Activated T-helper 9 cell treated with anti-CD3 and anti-CD28 coated beads, Interleukin-2, amount 50 U/mL, for 16 hours (primary cell): ENCODE measurements at places on chromosomes 7 and 10.

DNA sequence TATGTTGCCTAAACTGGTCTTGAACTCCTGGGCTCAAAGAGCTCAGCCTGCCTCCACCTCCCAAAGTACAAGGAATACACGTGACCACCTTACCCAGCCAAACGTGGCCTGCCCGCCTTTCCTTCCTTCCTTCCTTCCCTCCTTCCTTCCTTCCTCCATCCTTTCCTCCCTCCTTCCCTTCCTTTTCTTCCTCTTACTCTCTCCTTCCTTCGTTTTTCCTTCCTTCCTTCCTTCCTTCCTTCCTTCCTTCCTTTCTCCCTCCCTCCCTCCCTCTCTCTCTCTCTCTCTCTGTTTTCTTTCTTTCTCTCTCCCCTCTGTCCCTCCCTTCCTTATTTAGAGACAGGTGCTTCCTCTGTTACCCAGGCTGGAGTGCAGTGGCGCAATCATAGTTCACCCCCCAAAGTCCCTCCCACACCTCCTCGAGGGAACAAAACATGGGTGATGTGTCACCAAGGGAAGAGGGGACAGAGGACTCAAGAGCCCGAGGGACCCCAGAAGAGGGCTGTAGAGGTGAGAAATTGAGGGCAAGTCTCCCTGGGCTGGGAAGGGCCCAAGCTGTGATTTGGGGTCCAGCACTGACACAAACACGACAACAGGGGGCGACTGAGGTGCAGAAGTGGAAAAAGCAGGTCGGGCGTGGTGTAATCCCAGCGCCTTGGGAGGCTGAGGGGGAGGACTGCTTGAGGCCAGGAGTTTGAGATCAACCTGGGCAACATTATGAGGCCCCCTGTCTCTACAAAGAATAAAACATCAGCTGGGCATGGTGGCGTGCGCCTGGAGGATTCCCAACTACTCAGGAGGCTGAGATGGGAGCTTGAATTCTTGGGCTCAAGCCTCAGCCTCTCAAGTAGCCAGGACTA, 28.1 kb downstream of the EPHB4 start:
- DNase-seq = peak; percentile 8

- DNase-seq = no peak
These were observed 21.6 kb downstream of the MDFIC start for GRCh38 chr7:114943530-114943929.

DNA sequence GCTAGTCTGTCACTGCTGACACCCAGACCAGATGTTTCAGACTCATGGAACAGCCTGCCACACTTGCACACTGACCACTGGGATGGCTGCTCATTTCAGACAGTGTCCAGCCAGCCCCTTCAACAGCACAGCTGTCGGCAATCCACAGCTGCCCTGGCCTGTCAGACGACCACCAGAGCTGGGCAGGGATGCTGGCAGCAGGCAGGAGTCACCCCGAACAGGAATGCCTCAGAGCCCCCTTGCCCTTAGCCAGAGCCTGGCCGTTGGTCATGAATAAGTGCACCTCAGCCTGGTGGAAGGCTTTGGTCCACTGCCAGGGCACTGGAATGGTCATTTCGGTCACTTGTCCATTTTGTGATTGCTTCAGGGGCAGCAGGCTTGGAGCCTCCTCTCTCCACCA, 149.6 kb upstream of the TCERG1L start:
- no peak for DNase-seq

- DNase-seq = no peak
These were observed 7.2 kb downstream of the NFE2L3 start for GRCh38 chr7:26159243-26159642.

DNA sequence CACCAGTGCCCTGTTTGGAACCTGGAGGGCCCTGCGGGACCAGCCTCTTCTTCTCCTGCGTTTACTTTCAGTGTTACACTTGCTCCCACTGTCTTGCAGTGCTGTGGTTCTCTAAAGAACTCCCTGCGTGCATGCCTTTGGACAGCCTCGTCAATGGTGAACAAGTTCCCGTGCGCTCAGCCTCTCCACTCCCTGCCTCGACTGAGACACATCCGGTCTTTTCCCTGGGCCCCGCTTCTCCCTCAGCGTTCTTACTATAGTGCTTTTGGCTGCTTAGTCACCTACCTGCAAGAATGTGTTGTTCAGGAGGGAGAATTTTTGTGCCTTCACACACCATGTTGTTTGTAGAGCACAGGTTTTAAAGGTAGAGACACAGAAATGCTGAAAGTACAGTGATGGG, 520.7 kb upstream of the MKI67 start:
- DNase-seq = no peak

- DNase-seq = no peak
These were observed 136.9 kb downstream of the SNX10 start for GRCh38 chr7:26428571-26428970.
